ENCODE measurements at places on chromosomes 12 and 14.

- no peak for DNase-seq
Measured at GRCh38 chr12:71694099-71694820, 8.4 kb downstream of the TMEM19 start.

GRCh38 chr12:48296586-48297282 is 54.0 kb downstream of the ZNF641 start:
- peak; percentile 42 for DNase-seq

GRCh38 chr12:92369636-92370035 is 224.0 kb upstream of the BTG1 start:
- DNase-seq = no peak

DNA sequence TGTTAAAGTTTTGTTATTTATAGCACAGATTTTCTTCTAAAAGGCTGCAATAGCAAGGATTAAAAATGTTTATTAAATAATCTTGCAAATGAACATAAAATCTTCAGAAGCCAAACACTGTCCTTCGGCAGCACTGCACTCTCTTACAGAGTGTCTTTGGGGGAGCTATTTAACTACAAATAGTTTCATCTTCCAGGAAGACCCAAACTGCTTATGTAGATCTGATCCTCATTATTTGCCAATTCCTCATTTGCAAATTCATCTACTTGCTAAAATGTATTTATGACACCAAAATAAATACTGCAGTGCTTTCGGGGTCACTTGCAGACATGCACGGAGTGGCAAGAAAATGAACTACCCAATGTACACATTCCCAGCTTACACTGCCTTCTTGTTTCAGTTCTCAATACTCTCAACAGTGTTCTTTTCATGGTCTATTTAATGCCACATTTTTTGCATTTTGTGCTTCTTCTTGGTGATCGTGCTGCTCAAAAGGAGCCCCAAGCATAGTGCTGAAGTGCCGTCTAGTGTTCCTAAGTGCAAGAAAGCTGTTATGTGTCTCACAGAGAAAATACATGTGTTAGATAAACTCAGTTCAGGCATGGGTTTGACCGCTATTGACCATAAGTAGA is 128.1 kb downstream of the PRKD1 start:
- DNase-seq = no peak

GRCh38 chr14:88496414-88496813 is 58.4 kb downstream of the PTPN21 start:
- DNase-seq = no peak

DNA sequence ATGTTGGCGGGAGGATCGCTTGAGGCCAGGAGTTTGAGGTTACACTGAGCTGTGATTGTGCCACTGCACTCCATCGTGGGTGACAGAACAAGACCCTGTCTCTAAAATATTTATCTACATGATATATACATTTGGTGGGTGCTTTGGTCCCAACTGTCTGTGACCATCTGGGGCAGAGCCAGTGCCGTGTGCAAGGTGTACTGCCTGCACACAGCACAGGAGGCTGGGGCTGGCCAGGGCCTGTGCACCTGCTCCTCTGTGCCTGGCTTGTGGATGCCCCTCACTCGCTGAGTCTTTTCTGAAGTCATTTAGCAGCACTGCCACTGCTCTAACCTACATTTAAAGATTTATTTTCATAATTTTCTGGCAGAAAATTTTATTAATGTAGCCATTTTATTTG is 58.7 kb downstream of the TRAF3 start:
- no peak for DNase-seq

- no peak for DNase-seq
Measured at GRCh38 chr12:113292091-113292490, 42.8 kb downstream of the SLC8B1 start.

GRCh38 chr12:68370006-68370590 is 37.9 kb upstream of the MDM1 start:
- no peak for DNase-seq

- no peak for DNase-seq
Measured at GRCh38 chr14:75426332-75427125, 1.3 kb upstream of the JDP2 start.

DNA sequence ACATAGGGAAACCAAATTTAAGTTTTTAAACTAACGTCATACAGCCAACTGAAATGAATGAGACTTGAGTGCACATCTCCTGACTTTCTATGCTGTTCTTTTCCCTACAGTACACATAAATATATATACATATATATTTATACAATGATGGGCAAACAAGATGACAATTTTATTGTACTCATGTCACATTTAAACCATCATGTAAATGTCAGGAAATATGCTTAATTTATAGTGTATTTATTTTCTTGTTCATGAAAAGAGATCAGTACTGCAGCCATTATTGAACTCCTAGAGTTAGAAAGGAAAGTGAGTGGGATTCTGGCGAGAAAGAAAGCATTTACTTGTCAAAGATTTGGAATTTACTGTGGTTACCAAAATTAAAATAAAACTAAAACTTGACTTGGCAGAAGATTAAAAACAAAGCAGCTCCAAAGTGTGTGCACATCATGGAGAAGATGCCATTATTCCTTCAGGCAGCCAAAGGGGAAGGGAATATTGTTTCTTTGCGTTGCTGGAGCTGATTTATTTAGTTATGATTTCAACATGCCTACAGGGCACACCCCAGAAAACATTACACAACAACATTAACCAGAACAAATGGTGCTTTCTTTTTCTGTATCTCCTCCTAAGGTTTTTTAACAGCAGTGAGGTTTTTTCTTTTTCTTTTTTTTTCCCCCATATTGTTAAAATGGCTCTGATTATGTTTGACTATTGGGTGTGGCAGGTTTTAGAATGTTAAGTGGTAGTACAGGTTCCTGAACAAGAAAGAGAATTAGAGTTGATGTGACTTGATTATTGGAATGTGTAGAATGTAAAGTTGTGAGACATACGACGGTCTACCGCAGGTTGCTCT is 144.6 kb downstream of the RAD51B start:
- no peak for DNase-seq

DNA sequence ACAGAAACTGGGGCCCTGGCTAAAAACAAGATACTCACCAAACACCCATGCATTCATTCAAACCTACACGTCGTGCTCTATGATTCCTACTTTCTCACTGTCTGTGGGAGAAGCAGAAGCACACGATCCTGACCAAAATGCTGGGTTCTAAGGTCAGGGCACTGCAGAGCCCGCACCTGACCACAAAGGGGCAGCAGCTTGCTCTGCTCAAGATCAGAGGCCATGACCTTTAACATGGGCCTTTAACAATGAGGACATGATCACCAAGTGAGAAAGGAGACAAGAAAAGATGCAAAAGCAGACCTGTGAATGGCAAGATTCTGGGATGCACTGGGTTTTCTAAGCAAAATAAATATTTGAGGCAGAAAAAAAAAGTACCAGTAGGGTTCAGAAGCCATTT is 40.1 kb upstream of the VPS33A start:
- no peak for DNase-seq

DNA sequence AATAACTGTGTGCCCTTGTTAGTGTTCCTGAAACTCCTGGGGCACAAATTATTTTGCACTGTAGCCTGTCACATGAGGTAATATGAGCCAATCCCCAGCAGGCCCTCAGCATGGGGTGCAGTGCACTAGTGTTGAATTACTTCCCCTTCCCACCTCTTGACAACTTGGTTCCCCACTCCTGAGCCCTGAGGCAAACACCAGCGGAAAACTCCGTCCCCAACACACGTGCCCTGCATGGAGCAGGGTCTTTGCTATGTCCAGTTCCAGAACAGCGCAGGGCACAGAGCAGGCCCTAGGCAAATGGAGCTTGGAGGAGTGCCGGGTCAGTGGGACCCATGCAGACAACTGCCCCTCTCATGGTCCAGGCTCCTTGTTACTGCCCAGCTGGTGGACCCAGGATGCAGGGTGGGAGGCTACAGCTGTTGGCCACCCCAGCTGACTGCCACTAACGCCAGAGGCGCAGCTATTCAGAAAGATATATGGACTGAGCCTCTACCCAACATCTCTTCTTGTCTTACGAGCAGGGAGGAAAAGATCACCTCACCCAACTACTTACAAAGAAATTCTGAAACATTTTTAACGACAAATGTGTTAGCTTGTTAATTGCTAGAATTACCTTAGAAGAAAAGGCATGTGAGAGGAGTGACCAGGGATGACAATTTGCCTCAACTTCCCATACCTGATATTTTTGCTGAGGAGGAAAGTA is 71.6 kb downstream of the NT5DC3 start:
- DNase-seq = no peak

DNA sequence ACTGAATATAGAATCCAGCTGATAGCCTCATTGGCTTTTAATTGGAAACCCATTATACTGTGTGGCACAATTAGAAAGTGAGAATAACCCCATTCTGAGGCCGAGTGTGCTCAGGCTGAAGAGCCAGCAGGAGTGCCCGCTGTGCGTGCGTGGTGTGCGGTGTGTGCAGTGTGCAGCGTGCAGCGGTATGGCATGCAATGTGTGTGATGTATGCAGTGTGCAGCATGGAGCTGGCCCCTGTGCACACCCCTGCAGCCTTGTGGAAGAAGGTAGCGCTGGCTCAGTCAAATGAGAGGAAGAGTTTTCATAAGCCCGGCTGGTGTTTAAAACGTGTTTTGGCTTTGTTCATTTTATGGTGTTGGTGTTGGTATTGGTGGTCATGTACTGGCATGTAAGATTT is 22.9 kb downstream of the CKB start:
- no peak for DNase-seq

- DNase-seq = no peak
Measured at GRCh38 chr12:89389755-89390661, 37.7 kb upstream of the DUSP6 start.

GRCh38 chr12:162467-163307 is 51.3 kb downstream of the SLC6A12 start:
- DNase-seq = no peak

DNA sequence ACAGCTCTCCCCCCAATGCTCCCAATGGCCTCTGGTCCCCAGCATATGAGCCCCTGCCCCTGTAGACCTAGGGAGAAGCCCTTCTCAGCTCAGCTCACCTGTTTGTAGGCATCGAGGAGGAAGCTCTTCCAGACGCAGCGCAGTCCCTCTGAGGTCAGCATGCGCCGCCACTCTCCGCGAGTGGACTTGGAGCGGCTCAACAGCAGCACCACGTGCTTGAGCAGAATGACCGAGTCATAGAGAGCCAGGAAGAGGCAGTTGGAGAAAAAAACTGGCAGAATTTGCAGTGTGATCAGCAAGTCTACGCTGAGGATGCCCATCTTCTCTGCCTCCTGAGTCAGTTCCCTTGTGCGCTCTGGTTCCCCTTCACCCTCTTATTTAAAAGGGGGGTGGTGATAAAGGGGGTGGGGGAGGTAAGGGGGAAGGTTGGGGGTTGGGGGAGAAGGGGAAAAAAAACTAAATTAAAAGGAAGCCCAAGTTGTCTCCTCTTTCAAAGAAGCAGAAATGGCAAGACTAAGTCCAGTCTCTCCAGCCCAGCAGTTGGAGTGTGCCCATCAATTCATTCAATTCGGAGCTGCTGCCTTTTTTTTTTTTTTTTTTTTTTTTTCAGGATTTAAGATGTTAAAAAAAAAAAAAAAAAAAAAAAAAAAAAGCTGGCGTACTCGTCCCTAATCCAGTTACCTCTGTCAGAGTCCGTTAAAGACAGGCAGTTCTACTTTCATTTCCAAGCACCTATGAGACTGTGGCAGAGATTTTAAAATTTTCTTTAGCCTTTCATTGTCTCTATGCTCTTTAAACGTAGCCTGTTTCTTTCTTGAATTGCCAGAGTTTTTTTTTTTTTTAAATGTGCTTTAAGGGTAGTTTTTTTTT is at the start of gene DIO2:
DIO2 (minus strand) TSS at position 352 of the 870 bp plus-strand sequence; CDS start at position 320, 32 bp downstream.
- no peak for DNase-seq

DNA sequence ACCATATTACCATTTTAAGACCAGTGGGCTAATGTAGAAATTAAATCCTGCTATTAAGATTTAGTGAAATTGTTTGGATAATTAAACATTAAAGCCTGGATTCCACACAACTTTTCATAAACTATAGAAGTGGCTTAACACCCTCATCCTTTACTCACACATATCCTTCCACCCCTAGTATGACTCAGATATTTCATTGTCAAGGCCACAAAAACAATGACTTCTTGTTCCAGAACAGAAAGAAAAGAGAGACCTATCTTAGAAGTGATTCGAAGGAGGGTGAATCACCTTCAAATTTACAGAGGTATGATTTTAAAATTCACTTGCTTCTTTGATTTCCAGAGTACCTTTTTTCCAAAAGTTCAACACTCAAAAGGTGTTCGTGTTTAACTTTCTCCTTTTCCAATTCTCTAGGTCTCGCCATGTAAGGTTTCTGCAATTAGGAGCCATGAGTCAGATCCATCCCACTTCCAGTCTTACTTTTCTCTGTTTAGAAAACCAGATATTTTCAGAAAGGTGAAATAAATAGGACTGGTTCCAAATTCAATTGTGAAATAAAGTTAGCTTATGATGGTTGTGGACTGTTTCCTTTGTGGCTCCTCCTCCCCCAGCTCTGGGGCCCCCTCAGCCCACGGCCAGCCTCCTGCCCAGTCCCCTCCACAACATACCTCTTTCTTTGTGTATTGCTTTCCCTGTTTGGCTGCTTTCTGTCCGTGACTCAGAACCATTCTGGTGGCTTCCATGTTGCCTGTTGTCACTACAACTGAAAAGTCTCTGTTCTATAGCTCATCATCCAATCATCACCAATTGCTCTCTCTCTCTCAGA is 24.6 kb upstream of the MGP start:
- DNase-seq = no peak

DNA sequence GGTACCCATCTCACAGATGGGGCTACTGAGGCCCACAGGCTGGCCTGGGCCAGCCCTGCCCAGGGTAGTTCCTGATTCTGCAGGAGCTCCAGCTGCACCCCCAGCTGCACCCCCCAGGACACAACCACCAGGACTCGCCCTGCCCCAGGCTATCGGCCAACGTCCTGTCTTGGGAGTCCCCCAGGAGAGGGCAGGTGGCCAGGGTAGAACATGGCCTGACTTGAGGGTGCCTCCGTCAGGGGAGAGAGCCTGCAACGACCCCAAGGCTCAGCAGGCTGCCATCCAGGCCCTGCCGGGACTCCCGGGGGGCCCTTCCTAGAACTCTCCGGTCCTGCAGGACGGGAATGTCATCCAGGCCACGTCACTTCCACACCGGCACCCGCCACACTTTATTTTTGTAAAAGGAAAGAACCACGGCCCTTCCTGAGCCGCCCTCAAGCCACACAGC is 15.8 kb downstream of the JAG2 start:
- DNase-seq = no peak

GRCh38 chr14:86462193-86462753 is 932.3 kb downstream of the FLRT2 start:
- no peak for DNase-seq

DNA sequence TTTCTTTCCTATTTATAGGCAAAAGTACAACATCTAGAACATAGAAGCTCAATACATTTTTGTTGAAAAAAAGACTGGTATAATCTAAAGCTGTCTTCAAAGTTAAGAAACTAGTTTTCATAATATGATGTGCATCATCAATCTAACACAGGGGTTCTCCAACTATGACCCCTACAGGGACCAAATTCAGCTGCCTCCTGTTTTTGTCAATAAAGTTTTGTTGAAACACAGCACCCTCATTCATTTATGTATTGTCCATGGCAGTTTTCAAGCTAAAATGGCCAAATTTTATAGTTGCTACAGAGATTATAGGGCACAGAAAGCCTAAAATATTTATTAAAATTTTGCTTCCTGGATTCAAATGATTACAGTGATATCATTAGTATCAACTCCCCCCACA is 452.9 kb downstream of the CCER1 start:
- no peak for DNase-seq

- no peak for DNase-seq
Measured at GRCh38 chr12:126523891-126524290, 1458.7 kb downstream of the AACS start.
